ENCODE measurements at places on chromosomes 5 and 9. TPM values are rescaled to one million over a fixed set of nuclear protein-coding genes. Genes with fewer than 3 reads are reported as not detected.

GRCh38 chr5:55601204-55601618, 66.4 kb upstream of the PLPP1 start:
- H3K27ac ChIP-seq, result peak overlapping the region; percentile 50
- no peak overlapping the region for H3K4me3 ChIP-seq
- no peak for DNase-seq
- peaks cover 22% of the 10 kb centered on the region for H3K4me1 ChIP-seq
- no peaks in the 10 kb centered on the region for H3K36me3 ChIP-seq
- peaks cover 3% of the 10 kb centered on the region for H3K27me3 ChIP-seq

- H3K27ac ChIP-seq, result no peak overlapping the region
- H3K36me3 ChIP-seq, result peaks cover 45% of the 10 kb centered on the region
- DNase-seq, result no peak
Observed at GRCh38 chr5:168390491-168390890, 95.8 kb upstream of the RARS1 start.

- no peak overlapping the region for H3K4me3 ChIP-seq
- no peaks in the 10 kb centered on the region for H3K36me3 ChIP-seq
- no peak for DNase-seq
- H3K27me3 ChIP-seq, result peaks cover 49% of the 10 kb centered on the region
- no peaks in the 10 kb centered on the region for H3K4me1 ChIP-seq
Observed at GRCh38 chr9:124149992-124150391, 107.8 kb upstream of the NEK6 start.

DNA sequence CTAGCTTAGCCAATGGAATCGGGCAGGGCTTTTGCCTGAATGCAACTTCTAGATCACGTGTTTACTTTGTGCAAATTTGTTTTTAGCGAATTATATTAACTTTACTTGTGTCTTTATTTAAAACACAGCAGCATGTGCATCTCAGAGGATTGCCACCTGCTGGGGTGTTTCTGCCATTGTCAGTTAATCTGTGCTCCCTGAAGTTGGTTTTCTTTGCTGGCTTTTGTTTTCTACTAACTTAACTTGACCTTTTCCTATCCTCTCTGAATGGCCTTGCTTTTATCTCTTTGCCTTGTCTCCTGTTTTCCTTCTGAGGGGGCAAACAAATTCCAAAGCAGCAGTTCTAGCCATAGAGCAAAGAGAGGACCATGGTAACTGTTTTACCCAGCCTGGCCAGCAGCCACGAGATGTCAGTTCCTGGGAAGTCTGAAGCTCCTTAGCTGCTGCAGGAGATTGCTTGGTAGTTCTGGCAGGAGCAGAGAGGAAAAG, 67.6 kb downstream of the ARHGEF28 start:
- H3K36me3 ChIP-seq, result no peaks in the 10 kb centered on the region
- peaks cover 11% of the 10 kb centered on the region for H3K27me3 ChIP-seq
- no peak overlapping the region for H3K27ac ChIP-seq
- H3K4me1 ChIP-seq, result peaks cover 14% of the 10 kb centered on the region
- H3K4me3 ChIP-seq, result no peak overlapping the region
- DNase-seq, result no peak

The IFNA2 gene
- not detected for total RNA-seq

GRCh38 chr5:80712919-80713318, 58.1 kb upstream of the DHFR start:
- H3K4me3 ChIP-seq, result no peak overlapping the region
- peaks cover 10% of the 10 kb centered on the region for H3K4me1 ChIP-seq
- H3K36me3 ChIP-seq, result peaks cover 19% of the 10 kb centered on the region
- no peak for DNase-seq
- no peak overlapping the region for H3K27ac ChIP-seq
- no peaks in the 10 kb centered on the region for H3K27me3 ChIP-seq

GRCh38 chr5:128965011-128965637, at the start of gene SLC27A6:
TSS of gene SLC27A6 (plus strand) at chr5:128965488. CDS start at chr5:128966138, 650 bp downstream.
- peaks cover 33% of the 10 kb centered on the region for H3K27me3 ChIP-seq
- DNase-seq, result peak; percentile 37

DNA sequence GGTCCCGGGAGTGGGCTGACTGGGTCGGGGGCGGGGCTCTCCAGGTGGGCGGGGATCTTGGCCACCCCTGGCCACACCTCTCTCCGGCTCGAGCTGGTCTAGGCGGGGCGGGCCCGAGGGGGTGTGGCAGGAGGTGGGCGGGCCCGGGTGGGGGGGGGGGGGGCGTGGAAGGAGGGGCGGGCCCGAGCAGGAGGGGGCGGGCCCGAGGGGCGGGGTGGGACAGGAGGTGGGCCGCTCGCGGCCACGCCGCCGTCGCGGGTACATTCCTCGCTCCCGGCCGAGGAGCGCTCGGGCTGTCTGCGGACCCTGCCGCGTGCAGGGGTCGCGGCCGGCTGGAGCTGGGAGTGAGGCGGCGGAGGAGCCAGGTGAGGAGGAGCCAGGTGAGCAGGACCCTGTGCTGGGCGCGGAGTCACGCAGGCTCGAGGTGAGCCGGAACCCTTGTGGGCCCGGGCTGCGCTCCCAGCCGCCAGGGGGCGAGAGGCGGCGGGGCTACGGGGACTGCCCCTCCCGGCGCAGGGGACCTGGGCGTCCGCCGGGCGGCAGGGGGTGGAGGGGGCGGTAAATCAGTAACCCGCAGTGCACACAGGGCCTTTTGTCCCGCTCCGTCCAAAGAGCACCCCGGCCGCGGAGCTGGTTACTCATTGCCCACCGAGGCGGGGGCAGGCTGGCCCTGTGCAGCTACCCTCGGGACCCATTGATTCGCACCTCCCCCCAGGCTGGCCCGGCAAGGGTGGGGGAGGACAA, at the start of gene FGFR4:
FGFR4 (plus strand) TSS at position 262 of the 744 bp plus-strand sequence. CDS start 2,688 bp downstream, outside the sequence.
- no peaks in the 10 kb centered on the region for H3K27me3 ChIP-seq
- peak; percentile 95 for DNase-seq
- H3K4me1 ChIP-seq, result peaks cover 42% of the 10 kb centered on the region
- peaks cover 9% of the 10 kb centered on the region for H3K36me3 ChIP-seq
- H3K27ac ChIP-seq, result peak within 1 kb of the TSS; percentile 94
- H3K4me3 ChIP-seq, result peak within 1 kb of the TSS; percentile 91

GRCh38 chr9:75683591-75683990, 206.9 kb upstream of the PCSK5 start:
- H3K27me3 ChIP-seq, result no peaks in the 10 kb centered on the region
- no peaks in the 10 kb centered on the region for H3K36me3 ChIP-seq
- no peak overlapping the region for H3K4me3 ChIP-seq

DNA sequence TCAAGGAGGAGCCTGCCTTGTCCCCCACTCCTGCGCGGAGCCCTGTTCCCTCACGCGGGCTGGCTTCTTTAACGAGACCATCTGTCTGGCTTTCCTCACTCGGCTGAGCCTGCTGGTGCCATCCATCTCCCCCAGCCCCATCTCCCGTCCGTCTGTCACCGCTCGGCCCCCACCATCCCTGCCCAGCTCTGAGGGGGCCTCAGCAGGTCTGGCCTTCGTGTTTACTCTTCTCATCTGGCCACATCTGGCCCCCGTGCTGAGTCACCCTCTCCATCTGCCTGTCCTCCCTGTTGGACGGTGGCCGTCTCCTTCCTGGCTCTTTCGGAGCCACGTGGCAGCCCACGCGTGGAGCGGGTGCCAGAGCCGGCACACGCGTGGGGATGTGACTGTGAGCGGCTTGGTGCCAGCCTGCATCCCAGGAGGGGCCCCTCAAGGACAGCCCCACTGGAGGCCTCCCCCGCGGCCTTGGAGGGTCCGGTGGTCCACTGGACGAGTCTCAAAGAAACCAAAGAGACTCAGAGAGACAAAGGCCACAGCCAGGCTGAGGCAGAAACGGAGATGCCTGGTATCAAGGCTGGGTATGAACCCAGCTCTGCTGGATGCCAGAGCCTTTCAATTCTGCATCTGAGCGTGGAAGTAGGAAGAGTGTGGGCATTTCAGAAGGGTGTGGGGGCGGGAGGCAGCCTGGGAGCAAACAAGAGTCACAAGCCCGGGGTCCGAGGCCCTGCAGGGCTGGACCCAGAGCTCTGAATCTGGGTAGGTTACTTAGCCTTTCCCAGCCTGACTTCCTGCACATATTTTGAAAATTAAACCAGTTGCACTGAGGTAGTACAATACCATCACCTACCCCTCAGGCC, 76.7 kb upstream of the UNC5A start:
- H3K4me3 ChIP-seq, result no peak overlapping the region
- H3K4me1 ChIP-seq, result no peaks in the 10 kb centered on the region
- no peak overlapping the region for H3K27ac ChIP-seq
- no peak for DNase-seq

The PHYHD1 gene
- 19.9 TPM for total RNA-seq

GRCh38 chr5:14235872-14236271, 92.7 kb downstream of the TRIO start:
- no peaks in the 10 kb centered on the region for H3K27me3 ChIP-seq
- no peak overlapping the region for H3K27ac ChIP-seq
- H3K4me1 ChIP-seq, result peaks cover 28% of the 10 kb centered on the region
- no peak for DNase-seq
- no peak overlapping the region for H3K4me3 ChIP-seq

The P4HA2 gene
- 18.5 TPM for total RNA-seq

The PCDHGA3 gene
- total RNA-seq, result 0.80 TPM

- peaks cover 56% of the 10 kb centered on the region for H3K27me3 ChIP-seq
- no peaks in the 10 kb centered on the region for H3K4me1 ChIP-seq
- DNase-seq, result no peak
- H3K36me3 ChIP-seq, result no peaks in the 10 kb centered on the region
- no peak overlapping the region for H3K27ac ChIP-seq
- H3K4me3 ChIP-seq, result no peak overlapping the region
Observed at GRCh38 chr5:136034492-136034891, 5.7 kb downstream of the TGFBI start.

All from progenitor cell of endocrine pancreas (in vitro differentiated cells).